ENCODE measurements at places on chromosomes 7 and 10.

GRCh38 chr10:117997673-117998072 is 49.1 kb downstream of the RAB11FIP2 start:
- DNase-seq, result no peak

GRCh38 chr7:4072161-4072925 is 609.8 kb upstream of the FOXK1 start:
- DNase-seq, result no peak

DNA sequence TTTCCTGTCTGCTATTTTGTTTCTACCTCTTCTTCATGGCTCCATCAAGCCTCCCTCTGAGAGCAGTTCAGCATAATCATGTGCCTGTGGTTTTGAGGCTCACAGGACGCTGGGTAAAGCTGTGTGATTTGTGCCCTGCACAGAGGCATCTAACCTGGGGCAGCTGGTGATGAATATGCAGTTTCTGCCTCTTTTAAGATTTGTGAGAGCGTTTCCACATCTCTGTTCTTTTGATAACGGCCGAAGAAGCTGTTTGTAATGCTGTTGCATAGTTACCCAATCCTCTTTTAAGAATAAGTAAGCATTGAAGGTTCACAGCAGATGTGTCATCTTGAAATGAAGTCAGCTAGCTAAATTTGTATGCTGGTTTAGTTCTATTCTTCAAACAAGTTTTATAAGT is 45.2 kb downstream of the PNLIPRP3 start:
- DNase-seq, result no peak

- DNase-seq, result no peak
Observed at GRCh38 chr7:101172854-101173751, 7.0 kb downstream of the NAT16 start.
